ENCODE measurements at places on chromosomes 6 and 20.

DNA sequence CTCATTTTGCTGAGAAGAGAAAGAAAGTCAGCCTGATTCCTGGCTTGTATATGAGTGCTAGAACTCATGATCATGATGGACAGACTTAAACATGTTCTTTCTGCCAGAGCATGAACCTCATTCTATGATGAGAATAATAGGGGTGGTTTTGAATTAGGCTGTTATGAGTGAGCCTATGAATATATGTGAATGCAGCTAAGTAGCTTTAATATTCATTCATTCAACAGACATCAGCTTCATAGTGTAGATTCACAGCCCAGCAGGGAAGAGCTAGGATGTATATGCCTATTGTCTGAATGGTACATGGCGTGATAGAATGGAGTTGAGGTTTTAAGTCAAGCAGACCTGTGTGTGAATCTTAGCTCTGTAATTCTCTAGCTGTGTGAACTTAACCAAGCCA is 573.2 kb downstream of the DHX35 start:
- no peak for DNase-seq

DNA sequence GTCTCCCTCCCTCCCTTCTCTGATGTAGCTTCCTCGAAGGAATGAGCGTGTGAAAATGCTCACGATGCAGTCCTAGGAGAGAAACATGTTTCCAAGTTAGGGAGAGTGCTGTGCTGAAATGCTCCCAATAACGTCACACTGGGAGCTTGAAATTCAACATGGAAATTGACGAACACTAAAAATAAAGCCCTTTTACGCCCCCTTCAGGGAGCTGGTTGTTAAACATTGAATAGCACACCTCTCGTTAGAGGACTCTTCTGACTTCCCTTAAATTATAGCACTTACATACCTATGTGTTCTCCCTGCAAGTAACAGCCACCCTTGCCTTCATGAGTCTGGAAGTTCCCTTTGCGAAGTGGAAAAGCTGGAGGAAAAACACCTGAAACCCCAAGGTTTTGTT is 88.6 kb downstream of the BFSP1 start:
- no peak for DNase-seq

DNA sequence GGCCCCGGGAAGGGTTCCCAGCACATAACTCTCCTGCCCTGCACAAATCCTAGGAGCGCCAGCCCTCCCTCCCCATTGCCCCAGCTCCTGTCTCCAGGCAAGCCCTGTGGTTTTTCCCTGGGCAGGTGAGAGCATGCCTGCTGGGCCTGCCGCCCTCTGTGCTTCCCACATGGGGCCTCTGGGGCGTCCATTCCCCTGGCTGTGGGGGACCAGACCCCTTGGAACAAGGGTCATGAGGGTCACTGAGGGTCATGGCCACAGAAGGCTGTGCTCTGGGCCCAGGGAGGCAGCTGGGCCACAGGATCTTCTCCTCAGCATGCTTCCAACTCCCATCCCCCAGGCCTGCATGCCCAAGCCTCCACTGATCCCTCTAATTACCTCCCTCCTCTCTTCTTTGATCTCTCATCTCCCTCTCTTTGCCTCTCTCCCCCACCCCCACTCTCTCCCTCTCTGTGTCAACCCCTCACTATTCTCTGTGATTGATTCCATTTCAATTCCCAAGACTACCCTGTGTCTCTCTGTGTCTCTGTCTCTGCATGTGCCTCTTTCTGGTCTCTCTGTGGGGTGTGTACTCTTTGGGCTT is 6.1 kb downstream of the MDFI start:
- no peak for DNase-seq

DNA sequence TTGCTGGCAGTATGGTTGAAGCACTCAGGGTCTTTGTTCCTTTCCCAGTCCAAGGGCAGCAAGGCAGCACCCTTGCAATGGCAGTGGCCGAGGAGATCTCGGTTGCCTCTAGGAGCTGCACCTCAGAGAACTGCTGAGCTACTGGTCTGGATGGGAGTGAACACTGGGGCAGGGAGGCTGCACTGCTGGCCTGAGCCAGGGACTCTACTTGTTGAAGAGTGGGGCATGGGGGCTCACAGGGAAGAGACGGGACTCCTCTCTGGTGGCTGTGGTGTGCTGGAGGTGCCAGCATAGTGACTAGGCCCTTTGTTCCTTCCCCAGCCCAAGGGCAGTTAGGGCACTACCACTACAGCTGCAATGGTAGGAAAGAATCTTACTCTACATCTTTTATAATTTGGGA is 203.0 kb downstream of the ZDHHC14 start:
- DNase-seq, result no peak

DNA sequence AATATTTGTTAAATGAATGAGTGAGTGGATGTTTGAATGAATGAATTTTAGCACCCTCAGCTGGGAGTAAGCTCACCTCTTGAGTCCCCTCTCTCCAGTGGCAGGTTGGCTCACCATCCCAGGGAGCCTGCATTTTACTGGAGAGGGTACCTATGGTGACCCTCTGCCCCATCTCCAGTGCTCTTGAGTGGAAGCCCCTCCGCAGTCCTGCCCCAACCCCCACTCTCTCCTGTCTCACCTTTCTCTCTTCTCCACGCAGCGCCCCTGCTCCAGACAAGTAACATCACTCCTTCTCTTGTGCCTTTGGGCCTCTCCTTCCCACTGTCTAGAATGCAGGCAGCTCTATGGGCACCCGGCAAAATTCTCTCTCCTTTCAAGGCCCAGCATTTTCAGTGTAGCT is 11.3 kb downstream of the TGM3 start:
- DNase-seq, result no peak

GRCh38 chr20:38203337-38203980 is 38.4 kb upstream of the TGM2 start:
- DNase-seq, result no peak

GRCh38 chr20:34365765-34366213 is 2.7 kb downstream of the ITCH start:
- no peak for DNase-seq

DNA sequence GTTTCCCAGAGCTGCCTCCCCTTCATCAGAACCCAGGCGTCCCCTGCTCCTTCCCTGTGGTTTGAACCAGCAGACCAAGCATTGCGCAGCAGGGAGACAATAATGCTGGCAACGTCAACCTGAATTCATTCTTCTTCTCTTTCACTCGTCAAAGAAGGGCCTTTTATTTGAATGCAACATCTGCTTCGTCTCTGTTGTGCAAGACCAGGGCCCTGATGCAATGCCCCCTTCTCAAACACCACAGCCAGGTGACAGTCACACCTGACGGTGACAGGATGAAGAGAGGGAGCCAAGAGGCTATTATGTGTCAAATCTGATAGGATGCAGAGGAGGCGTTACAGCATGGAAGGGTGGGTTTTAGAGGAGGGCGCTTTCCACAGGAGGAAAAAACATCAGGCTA is 8.0 kb downstream of the INSM1 start:
- no peak for DNase-seq
